ENCODE measurements at places on chromosomes 4 and X.

- no peak for DNase-seq
These were observed 29.2 kb downstream of the NSG1 start for GRCh38 chr4:4415806-4416805.

- DNase-seq = no peak
These were observed 391.4 kb upstream of the DIPK2B start for GRCh38 chrX:45592101-45592500.

- DNase-seq = no peak
These were observed 36.0 kb downstream of the FUNDC1 start for GRCh38 chrX:44506678-44507077.

DNA sequence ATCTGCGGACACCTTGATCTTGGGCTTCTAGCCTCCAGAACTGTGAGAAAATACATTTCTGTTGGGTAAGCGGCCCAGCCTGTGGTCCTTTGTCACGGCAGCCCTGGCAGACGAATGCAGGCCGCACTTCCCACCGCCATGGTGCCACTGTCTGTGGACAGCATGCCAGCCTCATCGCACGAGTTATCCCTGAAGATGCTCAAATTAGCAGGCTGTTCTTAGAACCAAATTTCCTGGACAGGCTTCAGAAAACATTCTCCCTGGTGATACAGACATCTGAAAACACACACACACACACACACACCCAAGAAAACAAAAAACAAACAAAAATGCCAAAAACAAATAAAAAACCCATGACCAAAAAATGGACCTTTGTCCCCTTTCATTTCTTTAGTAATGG, 343.5 kb upstream of the GATB start:
- DNase-seq = no peak

DNA sequence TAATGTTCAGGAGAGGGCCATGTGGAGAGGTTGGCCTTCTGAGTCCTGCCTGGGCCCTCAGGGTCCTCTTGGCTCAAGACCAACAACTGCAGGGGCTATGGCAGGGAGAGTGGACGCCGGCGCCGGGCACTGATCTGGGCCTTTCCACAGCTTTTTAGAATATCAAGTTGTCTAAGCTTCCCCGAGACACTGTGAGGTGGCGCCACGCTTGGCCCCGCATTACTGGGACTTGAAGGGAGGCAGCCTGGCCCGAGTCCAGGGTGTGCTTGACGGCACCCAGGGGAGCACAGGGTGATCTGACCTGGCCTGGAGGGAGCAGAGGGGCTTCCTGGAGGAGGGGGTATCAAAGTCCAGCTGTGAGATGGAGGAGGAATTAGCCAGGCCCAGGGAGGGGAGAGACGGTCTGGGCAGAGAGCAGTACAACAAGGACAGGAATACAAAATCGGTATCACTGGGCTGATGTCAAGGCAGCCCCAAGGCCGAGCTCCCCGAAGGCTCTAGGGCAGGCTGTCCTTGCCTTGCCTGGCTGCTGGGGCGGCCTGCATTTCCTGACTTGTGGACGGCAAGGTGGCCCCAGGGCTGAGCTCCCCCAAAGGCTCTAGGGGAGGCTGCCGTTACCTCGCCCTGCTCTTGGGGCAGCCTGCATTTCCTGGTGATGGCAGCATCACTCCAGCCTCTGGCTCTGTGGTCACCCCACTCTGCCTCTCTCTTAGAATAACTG, 28.1 kb downstream of the ABLIM2 start:
- DNase-seq = no peak

GRCh38 chr4:13990596-13991589, 363.4 kb upstream of the BOD1L1 start:
- DNase-seq = no peak

- DNase-seq = no peak
These were observed 6.9 kb upstream of the HELT start for GRCh38 chr4:185011408-185011807.

GRCh38 chr4:13523591-13524503, 20.5 kb downstream of the NKX3-2 start:
- no peak for DNase-seq

DNA sequence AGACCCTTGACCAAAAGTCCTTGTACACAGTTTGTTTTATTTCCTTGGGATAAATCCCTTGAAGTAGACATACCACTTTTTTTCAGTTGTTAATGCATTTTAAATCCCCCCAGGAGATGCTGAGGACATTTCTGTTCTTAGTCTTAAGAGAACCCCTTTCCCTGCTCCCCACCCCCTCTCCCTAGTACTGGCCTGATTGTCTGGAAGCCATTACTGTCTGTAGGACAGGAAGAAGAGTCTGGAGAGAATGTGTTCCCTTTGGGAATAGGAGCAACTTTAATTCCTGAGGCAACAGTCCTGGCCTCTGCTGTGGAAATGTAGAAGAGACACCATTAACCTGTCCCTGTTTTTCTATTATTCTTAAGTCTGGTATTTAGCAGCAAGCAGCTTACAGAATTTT, 52.3 kb upstream of the TMEM131L start:
- DNase-seq = no peak

DNA sequence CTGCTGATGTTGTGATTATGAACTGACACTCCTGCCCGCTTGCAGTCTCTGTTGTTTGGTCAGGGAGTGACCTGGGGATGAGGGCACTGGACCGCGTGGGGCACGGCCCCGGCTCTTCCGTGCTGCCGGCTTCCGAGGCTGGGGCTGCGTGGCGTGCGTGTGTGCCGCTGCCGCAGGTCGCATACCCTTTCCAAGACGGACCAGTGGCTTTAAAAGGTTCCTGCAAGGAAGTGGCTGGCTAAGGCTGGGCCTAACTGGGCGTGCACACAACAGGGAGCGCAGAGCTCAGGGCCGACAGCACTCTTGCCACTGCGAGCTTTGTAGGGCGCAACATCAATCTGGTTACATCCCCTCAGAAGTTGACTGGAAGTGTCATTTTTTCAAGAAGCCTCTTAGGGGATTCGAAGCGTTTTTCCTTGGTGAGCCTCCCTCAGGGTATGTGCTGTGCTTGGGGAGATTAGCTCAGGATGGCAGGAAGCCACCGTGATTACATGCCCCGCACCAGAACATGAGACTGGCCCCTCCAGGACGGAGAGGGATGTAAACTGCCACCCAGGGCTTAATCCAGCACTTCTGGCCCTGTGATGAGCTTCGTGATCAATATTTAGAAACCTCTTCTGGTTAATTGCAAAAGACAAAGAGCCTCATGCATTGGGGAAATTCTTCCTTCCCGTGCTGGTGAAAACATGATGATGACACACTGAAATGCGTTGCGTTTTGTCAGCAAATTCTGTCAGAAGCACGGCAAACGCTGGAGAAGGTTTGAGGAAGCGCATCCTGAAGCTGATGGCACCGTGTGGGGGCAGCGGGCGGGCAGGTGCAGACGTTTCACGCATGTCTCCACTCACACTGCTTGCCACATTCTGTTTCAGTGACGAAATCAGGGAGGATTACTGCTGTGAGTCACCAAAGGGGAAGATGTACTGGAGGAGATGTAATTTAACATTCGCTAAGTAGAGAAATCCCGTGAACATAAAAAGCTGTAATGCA, 11.1 kb downstream of the MAEA start:
- no peak for DNase-seq

DNA sequence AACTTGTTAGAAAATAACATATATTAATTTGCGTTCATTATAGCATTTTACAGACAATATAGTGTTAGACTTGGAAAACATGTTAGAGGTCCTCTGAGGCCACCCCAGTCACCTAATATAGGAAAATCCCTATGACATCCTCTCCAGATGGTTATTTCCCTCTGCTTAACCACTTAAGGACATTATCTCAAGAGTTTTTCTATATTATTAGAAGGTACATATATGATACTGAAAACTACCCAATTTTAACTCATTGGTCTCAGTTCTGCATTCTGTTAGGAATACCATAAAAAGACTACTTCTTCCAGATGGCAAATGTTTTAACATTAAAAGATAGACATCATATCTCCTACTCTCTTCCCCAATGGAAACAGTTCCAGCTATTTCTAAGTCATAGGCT, 21.4 kb downstream of the PTPN13 start:
- no peak for DNase-seq

DNA sequence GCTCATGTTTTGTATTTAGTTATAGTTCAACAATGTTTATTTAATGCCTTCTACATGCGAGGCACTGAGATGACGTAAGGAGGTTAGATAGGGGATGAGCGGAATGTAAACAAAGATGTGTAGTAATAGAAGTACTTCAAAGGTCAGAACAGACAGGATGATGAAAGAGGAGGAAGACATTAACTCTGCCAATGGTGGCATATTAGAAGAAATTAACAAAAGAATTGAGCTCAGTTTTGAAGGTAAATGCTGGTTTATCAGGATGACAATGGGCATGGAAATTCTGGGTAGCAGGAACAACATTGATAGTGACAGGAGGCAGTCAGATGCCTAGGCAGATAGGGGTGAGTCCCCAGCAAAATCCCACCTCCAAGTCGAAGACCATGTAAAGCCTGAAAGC, 62.3 kb upstream of the PGRMC2 start:
- DNase-seq = no peak

DNA sequence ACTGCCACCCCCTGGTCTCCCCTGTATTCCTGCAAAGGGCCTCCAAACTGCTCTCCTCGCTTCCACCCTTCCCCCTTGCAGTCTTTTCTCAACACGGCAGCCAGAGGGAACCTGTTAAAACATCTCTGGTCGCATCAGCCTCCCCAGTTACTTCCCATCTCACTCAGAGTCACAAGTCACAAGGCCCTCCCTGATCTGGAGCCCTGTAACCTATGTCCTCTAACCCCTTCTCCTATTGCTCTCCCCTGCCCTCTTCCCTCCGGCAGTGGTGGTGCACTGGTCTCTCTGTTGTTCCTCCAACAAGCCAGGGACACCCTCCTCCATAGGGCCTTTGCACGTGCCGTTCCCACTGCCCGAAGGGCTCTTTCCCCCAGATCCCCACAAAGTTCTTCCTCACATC, 73.2 kb downstream of the SH3KBP1 start:
- DNase-seq = no peak

GRCh38 chr4:106986486-106986885, 49.6 kb downstream of the DKK2 start:
- DNase-seq = no peak

DNA sequence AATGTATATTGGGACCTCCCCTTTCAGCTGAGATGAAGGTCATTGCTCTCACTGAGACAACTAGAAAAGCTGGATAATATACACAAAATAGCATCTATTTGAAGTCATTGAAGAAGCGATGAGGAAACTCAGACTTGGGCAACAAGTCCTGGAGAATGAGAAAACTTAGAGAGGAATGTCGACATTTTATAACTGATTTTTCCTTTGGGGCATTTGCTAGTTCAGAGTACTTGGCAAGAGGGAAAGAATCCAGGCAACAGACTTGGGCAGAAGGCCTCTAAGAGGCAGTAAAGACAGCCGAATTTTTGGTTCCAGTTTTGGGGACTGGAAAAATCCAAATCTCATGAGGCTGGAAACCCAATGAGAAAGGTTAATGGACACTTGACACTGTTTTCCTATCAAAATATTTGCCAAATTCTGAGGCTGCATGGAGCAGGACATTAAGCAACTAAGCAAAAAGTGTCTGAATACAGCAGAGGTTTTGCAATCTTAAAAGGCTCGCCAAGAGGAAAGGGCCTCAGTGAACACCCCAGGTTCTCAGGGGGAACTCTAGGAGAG, 21.0 kb upstream of the ANXA5 start:
- no peak for DNase-seq

GRCh38 chrX:41604177-41604576, 84.6 kb upstream of the GPR34 start:
- no peak for DNase-seq

DNA sequence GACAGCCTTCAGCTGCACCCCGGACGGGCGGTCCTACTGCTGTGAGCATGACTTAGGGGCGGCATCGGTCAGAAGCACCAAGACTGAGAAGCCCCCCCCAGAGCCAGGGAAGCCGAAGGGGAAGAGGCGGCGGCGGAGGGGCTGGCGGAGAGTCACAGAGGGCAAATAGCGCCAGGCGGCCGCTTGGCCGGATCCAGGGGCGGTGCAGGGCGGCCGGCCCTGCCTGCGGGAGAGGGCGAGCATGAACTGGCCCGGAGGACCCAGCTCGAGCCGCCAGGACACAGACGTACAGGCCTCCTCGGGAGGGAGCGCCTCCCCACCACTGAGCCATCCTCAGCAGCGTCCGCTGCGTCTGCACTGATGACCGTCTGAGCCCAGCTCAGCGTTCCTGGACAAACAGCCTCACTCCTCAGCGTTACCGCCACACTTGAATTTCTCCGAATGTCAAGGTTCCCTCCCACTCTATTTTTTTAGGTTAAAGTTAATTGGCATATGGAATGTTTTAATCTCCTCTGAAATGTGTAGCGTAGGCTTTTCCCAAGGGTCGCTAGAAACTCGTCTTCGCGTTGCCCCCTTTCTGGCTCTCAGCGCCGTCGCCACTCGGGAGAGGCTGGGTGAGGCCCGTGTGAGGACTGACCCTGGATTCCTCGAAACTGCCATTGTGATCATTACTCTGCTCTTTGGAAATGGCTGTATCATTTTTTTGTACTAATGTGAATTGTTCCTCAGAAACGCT, 29.9 kb downstream of the NELFA start:
- DNase-seq = no peak

GRCh38 chrX:66191563-66191962, 27.5 kb downstream of the HEPH start:
- no peak for DNase-seq

DNA sequence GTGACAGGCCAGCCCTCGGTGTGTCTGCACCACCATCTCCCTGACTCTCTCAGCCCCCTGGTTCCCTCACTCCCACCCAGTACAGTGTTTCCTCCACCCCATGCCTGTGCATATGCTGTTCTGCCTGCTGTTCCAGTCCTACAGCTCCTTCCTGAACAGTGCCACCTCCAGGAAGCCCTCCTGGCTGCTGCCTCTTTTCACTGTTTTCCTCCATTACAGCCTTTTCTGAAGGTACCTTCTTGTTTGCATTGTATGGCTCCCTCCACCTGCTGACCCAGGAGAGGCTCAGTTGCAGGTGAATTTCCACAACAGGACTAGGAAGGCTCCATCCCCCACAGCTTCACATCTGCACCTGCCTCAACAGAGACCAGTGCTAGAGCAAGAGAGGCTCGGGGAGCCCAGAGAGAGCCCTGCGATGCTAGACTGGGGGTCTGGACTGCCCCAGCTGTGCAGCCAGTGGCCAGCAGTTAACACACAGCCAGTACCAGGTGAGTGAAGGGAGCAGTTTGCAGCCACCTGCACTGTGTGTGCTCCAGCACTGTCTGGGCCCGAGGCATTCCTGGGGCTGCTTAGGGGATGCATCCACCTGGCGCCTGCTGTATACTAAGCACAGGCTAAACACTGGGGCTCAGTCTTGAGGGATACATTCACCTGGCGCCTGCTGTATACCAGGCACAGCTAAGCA, 92.0 kb downstream of the ADRA2C start:
- no peak for DNase-seq

Data from NCI-H1436 (cell line).